Immature natural killer cell (primary cell): ENCODE measurements at places on chromosomes 7 and 10.

DNA sequence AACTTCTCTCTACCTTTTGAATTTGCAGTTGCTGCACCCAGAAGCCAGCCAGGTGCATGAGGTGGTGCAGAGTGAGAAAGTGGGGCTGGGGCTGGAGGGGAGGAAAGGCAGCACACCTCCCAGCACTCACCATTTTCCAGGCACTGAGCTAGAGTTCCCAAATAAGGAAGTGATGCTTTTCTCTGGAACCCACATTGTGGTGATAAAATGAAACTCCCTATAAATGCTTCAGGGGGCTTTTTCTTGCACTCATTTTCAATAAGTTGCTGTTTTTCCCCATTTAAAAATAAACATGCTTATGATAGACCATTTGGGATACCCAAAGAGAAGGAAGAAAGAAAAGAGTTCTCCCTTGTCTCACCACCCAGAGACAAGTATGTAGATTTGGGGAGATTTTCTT is 42.8 kb upstream of the TNS3 start:
- DNase-seq: no peak

DNA sequence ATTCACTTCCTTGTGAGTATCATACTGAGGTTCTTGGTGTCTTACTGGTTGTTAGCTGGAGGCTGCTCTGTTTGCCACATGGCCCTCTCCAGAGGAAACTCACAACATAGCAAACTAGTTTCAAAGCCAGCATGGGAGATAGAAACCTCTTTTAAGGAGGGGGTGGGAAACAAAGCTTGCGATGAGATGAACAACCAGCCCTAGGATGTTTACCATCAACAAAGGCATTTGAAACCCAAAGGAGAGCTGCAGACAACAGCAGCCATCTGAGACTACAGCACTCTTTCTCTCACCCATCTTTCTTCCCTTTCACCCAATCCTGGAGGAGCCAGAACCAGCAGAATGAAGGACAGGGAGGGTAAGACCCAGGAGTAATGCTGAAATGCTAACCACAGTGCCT is 182.1 kb downstream of the NEBL start:
- DNase-seq: no peak

GRCh38 chr7:43785420-43785819 is 26.9 kb downstream of the BLVRA start:
- DNase-seq: no peak

DNA sequence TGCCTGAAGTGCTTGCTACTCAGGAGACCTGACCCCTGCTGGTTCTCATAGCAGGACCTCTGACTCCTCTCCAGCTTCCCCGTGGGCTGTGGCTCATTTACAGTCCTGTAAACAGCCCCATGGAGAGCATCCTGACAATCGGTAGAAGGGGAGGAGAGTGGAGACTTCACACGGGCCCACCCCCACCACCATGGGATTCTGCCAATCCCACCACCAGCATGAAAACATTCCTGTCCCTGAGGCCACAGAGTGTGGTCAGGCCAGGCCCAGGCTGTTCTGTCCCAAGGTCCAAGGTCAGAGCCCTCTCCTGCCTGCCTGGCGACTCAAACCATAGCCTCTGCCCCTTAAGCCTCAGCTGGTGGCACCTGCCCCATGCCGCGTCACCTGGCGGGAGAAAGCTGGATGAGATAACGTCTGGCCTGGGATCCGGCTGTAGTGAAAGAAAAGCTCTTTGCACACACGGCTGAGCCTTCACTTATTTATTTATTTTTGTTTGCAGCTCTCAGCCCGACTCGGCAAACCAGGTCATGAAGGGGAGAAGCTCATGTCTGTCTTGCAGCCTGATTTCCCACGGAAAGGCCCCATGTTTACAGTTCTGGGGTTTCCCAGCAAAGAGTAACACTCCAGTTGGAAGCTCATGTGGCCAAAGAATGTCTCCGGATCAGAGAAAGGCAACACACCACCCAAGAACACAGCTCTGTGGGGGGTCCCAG is 293.6 kb upstream of the ZMIZ1 start:
- DNase-seq: no peak

GRCh38 chr7:121002-121785 is 71.2 kb upstream of the FAM20C start:
- no peak for DNase-seq

DNA sequence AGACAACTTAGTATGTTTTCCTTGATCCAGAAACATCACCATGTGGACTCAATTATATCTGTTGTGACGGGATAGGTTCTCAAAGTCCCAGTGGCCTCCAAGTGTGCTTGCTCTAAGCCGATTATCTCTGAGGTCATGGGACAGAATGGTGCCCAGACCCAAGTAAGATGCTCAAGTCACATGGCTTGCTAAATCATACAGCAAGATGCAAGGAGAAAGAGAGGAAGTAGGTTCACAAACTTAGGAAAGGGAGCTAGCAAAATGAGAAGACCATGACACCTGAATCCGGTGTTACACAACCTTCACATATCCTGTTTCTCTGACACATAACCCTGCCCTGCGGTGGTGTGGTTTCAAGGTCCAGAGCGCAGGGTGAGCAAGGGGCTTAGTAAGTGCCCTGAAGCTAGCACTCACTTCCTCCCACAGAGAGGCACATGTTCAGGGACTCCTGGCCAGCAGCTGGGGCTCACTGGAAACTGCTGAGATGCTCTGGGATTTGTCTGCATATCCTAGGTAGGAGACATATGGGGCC is 590.9 kb upstream of the ANKRD30A start:
- DNase-seq: peak; percentile 41

DNA sequence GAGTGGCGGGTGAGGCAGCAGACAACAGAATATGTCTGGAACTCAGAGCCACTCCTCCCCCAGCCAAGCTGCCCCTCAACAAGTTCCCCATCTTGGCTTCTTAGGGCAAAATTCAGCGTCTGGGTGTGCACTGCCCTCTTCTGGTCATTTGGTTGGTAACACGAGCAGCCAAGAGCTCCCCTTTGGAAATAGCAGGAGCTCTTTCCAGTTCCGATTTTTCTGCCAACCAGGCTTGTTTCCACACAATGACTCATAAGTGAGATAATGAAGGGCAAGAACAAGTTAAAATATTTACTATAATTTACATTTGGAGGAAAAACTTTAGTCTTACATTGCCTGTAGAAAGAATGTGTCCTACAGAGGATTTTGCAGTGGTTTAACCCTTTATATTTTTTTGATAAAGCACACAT is 70.5 kb downstream of the ADCYAP1R1 start:
- DNase-seq: peak; percentile 13

DNA sequence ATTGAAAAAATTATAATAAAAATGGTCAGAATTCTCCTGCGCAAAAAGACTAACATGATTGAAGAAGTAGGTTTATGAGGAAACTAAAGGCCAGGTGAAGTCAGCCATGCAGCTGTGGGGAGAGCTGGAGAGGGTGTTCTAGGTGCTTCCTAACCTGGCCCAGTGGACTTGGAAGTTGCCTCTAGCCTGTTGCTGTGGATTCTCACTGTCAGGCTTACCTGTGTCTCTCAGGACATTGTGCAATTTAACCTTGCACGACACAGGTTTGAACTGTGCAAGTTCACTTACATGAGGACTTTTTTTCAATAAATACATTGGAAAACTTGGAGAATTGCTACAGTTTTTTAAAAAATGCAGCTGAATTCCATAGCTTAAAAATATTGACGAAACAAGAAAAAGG is 266.4 kb downstream of the CXCL12 start:
- DNase-seq: no peak

- no peak for DNase-seq
Observed at GRCh38 chr10:124157271-124157681, 63.9 kb upstream of the CHST15 start.

DNA sequence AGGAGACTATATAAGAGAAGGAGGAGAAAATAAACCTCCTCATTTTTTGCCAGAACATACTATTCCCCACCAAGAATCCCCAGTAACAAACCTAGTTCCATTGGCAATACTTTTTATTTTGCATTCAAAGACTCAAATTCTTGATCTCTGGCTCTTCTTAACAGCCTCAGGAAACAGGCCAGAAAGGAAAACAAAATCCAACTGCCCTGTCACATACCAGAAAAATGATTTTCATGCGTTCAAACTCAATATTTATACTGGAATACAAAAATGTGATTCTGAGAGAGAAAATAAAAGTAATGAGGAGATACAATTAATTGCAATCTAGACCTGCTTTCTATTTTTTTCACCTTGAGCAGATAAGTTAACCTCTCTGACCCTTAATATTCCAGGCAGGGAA is 435.9 kb upstream of the AUTS2 start:
- DNase-seq: no peak

GRCh38 chr7:121016966-121017365 is 28.5 kb downstream of the CPED1 start:
- DNase-seq: no peak
